NCI-H1105 treated with DMSO at 0.1 percent for 48 hours (cell line): ENCODE measurements at places on chromosomes 1 and 21.

DNA sequence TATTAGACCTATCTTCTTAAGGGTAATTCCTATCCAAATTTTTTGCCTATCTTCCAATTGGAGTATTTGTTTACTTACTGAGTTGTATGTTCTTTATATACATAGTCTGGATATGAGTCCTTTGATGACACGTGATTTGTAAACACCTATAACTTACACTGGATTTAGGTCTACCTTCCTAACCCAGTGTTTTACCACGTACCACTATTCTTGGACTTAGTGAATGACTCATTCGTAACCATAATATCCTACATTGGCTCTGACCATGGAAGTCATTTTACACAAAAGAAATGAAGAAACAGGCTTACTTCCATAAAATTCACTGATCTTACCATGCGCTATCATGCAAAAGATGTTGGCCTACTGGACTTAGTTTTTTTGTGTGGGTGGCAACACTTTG, 23.9 kb upstream of the ZZZ3 start:
- DNase-seq = no peak

DNA sequence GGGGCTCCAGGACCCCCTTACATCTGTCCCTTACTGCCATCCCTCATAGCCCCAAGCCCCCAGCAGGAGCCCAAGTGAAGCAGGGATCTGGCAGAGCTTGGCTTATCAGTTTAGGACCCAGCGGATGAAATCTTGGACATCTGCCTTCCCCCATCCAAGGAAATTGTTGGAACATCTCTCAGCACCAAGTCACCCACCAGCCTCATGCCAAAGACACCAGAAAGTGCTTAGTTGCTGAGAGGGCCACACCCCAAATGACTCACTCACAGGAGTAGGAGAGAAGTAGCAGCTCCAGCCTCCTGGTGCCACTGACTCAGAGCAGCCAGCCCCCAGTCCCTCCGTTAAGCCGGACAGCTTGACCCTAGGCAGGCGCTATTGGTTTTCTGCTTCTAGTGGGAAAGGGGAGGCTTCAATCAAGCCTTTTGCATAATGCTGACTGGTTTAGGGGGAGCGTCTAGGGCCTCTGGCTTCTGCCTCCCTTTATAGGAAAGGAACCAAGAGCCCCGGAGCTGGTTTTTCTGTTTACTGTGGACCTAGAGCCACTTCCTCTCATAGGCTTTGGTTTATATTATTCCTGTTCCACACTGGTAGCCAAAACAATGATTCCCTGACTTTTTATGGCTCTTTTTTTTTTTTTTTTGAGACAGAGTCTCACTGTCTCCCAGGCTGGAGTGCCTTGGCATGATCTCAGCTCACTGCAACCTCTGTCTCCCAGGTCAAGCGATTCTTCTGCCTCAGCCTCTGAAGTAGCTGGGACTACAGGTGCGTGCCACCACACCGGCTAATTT, 114.2 kb upstream of the IPO9 start:
- DNase-seq = no peak

GRCh38 chr1:152884966-152885624, 7.0 kb downstream of the SMCP start:
- no peak for DNase-seq

- no peak for DNase-seq
Observed at GRCh38 chr1:42981871-42982270, 23.2 kb upstream of the SLC2A1 start.

GRCh38 chr1:62373221-62373620, 54.0 kb upstream of the KANK4 start:
- DNase-seq = no peak

DNA sequence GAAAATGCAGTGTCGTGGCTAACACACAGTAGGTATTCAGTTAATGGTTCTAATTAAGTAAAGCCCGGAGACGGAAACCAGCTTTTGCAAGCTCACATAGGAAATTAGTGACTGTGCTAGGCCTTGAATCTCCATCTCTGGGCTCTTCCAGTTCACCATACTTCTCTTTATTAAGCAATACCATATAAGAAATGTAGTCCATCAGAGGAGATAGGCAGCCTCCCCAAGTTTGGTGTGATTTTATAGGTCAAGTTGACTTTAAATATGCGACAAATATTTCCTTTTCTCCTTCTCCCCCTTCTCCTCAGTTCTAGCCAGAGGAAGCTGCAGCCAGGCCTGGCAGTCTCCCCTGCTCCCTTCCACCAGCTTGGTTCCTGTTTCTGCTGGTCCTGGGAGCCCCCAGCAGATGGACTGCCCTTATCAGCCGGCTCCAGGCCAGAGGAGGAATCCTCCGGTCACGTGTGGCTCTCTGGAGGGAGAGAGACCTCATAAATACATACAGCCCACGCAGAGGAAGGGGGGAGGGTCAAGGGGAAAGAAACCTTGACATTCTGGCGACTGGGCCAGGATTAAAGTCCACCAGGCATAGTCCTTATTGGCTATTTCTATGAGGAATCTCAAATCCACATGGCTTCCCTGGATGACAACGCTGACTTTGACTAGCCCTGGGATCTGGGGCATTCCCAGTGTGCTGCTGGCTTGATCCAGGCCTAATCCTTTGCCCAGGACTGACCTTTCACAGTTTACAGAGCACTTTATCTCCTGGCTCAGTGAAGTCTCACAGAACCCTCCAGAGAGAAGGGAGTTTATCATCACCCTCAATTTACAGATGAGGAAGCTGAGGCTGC, 115.1 kb upstream of the JUN start:
- no peak for DNase-seq

DNA sequence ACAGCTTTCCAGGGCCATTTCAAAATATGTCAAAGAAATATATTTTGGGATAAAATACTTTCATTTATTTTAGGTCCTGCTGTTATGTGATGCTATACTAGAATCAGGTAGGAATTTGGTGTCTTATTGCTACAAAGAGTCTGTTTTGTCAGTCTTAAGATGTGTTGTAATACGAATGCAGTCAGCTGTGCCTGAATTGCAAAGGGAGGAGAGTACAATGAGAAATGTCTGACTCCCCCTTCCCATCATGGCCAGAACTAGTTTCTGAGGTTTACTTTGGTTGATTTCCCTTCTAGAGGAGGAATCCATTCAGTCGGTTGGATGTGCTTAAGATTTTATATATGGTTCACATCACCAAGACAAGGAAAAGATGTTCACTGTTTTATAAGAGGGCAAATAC, 75.7 kb upstream of the TNFSF18 start:
- no peak for DNase-seq

DNA sequence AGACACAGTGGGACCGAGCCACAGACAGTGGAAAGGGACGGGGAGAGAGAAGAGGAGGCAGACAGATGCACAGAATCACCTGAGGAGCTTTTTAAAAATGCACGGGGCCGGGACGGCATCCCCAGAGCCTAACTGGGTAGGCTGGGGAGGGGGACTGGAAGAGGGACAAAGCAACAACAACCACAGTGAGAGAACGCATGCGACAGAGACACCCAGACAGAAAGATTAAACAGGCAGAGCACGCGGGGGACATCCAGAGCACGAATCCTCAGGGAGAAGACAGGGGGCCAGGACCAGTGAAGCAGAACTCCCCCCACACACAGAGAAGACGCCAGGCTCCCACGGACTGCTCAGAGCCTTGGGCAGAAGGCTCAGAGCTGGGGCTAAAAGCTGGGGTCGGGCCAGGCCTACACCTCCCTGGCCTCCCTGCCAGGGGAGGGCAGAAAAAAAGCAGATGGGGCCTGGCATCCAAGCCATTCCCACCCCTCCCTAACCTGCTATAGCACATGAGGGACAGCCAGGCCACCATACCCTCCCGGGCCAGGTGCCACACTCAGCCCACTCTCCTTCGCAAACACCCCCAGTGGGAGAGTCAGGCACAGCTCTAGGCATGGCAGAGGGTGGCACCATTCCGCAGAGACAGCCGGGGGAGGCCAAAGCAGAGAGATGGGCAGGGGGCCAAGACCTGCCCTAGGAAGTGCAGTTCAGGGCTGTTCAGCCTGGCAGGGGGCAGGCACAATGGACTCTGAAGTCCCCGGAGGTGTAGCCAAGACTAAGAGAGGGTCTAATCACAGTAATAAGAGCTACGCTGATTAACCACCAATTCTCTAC, 29.8 kb upstream of the COL16A1 start:
- DNase-seq = peak; percentile 28

DNA sequence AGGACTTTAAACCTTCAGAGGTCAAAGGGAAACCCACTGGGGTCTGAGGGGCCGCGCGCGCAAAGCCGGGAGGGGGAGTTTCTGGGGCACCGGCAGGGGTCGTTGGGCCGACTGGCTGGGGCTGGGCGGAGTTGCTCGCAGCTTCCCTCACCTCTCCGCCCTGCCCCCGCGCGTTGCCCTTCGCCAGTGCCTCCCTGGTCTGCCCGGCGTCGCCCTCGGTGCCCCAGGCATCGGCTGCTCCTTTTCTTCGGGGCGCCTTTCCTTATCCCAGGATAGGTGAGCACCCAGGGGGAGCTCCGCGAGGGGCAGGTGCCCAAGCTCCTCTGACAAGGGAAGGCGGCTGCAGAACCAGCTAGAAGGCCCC, 390 bp upstream of the NGF start:
- DNase-seq = no peak

- DNase-seq = no peak
Observed at GRCh38 chr1:174580801-174581200, 133.0 kb downstream of the GPR52 start.

DNA sequence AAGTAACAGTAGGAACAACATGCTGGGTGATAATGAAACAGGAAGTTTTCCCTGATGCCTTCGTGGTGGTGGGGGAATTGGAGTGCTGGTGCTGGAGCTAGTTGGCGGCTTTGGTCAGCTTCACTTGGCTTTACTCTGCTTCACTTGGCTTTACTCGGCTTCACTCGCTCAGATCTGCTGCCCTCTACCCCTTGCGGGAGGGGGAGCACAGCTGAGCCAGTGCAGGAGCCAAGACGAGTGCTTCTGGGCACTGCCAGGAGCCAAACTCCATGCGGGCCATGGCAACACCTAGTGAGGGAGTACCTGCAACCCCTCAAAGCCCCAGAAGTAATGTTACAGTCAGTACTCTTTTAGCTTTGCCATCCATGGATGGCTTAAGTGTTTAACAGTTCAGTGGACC, 10.6 kb upstream of the PRKACB start:
- DNase-seq = no peak

GRCh38 chr1:225733254-225733653, 44.4 kb upstream of the SRP9 start:
- DNase-seq = peak; percentile 1

GRCh38 chr1:238370599-238370998, 479.9 kb upstream of the ZP4 start:
- DNase-seq = no peak

- peak; percentile 85 for DNase-seq
Observed at GRCh38 chr1:104991702-104992101, 1242.0 kb downstream of the AMY1C start.

DNA sequence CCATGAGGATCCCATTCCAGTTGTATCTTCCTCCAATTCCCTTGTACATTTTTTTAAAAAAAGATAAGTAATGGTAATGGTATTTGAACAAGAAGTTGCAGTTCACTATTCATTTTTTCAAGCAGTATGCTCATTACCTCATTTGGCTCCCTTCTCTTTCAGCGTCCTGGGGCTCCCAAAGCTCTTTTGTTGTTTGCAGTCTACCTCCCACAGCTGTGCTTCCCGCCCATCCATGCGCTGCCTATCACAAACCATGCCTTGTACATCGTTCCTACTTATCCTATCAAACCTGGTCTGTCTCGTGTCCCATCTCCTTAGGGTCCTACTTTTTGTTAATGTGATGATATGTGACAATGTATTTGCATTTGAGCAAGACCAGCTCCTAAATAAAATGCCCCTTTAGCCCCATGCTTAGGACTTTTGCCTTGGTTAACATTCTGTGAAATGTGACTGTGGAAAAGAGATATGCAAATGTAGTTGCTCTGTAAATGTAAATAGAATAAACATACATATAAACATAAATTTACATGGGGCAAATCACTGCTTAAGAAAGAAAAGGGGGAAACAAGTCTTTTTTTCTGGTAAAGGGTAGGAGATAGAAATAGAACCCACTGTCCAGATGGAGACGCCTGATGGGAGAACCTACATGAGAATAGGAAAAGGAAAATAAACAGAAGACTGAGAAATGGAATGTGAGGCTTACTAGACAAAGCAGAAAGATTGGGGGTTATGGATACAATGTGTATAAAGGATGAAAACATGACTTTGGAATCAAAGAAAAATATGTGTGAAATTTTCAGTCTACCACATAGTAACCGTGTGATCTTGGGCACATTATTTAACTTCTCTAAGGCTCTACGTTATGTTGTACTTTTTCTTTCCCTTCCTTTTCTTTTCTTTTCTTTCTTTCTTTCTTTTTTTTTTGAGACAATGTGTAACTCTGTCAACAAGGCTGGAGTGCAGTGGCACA, 59.8 kb upstream of the PLXNA2 start:
- DNase-seq = no peak

DNA sequence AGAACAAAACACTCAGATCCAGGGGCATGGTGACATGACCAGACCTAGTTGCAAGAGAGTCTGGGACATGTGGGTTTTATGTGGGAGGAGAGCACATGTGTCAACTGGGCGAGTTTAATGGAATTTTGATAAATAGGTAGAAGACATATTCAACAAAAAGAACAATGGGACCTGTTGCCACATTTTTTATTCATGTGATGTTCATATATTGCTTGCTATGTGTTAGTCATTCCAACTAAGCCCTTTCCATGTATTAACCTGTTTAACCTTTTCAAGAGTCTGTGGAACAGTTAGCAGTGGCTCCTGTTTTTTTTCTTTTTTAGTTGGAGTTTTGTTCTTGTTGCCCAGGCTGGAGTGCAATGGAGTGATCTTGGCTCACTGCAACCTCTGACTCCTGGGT, 30.1 kb upstream of the CSF3R start:
- no peak for DNase-seq

- no peak for DNase-seq
Observed at GRCh38 chr1:113938192-113938591, 9.1 kb downstream of the HIPK1 start.

DNA sequence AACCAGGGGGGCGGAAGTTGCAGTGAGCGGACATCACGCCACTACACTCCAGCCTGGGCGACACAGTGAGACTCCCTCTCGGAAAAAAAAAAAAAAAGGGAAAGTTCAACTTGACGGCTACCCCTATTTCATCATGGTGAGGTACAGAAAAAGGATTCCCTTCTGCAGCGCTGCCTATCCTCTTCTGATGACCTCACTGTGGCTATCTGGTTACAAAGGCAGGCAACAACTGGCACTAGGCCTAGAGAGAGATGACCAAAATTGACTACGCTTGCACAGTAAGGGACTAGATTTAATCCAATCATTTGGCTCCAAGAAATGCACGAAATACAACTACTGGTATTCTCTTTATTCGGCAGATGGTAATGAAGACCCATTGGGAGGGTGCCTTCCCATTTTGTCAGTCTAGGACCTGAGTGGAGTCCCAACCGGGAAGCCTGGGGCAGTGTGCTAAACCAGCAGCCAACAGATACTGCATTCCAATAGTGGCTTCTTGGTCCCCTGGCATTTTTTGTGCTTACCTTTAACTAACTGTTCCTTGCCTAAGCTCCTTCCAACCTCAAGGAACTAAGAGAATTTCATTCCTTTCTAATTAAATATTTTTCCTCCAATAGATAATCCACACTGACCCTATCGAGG, 36.6 kb downstream of the ITPKB start:
- no peak for DNase-seq
